Epithelial cell of proximal tubule (primary cell): ENCODE measurements at places on chromosomes 5 and 9.

DNA sequence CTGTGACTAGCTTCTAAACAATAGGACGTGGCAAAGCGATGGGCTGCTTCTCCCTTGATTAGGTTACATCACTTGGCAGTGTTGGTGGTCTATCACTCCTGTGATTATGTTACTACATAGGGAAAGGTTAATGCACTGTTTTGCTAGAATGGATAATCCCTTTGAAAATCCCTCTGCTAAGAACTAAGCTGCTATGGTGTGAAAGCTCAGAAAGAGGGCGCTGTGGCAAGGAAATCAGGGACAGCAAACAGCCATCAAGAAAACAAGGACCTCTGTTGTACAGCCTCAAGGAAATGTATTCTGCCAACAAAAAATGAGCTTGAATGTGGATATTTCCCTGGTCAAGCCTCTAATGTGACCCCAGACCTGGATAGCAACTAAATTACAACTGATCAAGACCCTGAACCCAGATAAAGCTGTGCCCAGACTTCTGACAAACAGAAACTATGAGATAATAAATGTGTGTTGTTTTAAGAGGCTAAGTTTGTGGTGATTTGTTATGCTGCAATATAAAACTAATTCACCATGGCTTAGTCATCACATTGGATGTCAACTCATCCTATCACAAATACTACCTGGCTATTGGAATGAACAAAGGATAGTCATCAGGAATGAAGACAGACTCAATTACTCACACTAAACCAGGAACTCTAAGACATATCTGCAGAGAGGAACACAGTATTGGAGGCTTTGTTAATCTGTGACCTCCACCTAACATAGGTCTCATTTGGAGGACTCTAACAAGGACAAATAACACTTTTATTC is 1215.9 kb downstream of the EFNA5 start:
- peak; percentile 57 for DNase-seq

DNA sequence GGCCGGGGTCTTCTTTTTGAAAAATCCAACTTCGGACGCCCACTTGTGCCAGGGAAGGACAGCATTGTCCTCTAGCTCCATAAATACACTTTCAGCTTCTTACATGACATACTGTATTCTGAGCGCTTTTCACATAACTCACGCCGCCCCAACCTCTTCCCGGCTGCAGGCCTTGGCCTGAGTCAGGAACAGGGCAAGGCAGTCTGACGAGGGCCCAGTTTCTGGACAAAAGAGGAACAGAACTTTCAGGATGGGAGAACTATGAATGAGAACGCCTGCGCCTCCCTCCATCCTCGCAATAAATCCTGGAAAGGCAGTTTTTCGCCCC is 650 bp downstream of the DCTN4 start:
- no peak for DNase-seq

- DNase-seq: no peak
These were observed 20.8 kb downstream of the FREM1 start for GRCh38 chr9:14889451-14889850.

DNA sequence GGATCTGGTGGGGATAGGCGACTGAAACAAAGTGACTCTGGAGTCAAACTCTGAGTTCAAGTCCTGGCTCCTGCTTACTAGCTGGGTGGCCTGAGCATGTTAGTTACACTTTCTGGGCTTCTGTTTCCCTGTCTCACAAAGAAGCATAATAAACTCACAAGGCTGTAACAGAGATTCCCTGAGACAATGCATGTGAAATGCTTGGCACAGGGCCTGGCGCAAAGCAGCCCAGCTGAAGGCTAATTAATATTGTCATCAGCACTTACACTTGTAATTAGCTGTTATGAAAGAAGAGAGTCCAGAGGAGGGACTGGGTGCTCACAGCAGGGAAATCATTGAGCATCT is 64.1 kb upstream of the SPOCK1 start:
- DNase-seq: peak; percentile 23

- no peak for DNase-seq
These were observed 49.4 kb upstream of the SLC25A51 start for GRCh38 chr9:37953206-37953774.

- DNase-seq: no peak
These were observed 8.8 kb downstream of the PRXL2C start for GRCh38 chr9:96646081-96646991.

DNA sequence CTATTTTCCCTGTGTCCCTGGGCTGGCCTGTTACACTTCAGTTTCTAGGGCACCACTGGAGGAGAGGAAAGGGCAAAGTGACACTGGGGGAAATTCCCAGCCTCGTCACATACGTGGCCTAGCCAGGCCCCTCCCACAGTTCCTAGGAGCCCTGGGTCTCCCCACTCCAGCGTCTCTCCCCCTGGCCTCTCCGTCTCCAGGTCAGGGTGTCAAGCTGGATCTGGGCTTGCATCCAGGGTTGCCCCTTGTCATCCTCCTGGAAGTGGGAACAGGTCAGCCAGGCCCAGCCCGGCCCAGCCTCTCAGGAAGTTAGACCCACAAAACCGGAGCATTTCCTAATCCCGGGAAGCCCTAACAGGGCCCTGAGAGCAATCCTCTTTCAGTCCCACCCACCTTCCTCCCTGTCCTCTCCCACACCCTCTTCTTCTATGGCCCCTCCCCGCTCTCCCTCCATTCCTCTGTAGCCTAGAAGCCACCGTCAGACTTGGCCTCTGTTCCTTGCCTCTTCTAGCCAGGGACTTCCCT is 4.7 kb upstream of the TNIP1 start:
- peak; percentile 57 for DNase-seq

DNA sequence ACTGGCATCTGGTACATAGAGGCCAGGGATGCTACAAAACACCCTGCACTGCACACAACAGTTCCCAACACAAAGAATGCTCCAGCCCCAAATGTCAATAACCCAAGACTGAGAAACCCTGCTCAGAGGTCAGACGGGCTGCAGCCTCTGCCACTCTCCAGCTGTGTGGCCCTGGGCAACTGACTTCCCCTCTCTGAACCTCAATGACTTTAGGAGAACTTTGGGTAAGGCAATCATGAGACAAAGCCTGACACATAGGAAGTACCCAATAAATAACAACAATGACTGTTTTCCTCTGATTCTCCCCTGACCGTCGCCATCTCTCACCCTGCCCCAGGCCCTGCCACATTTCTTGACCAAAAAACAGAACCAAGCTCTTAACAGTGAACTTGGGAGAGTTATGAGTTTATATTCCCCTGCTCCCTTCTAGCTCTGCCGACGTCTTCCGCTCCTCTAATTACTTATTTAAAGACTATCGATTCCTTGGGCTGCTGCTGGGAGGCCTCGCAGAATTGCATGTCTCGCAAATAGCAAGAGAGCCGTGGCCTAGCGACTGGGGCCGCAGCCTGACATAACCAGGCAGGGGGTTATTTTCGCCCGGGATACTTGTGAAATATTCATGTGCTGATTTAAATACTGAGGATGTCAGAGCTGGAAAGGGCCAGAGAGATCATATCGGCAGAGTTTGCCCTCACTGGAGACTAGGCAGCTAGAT is 24.5 kb upstream of the CRB2 start:
- DNase-seq: no peak

DNA sequence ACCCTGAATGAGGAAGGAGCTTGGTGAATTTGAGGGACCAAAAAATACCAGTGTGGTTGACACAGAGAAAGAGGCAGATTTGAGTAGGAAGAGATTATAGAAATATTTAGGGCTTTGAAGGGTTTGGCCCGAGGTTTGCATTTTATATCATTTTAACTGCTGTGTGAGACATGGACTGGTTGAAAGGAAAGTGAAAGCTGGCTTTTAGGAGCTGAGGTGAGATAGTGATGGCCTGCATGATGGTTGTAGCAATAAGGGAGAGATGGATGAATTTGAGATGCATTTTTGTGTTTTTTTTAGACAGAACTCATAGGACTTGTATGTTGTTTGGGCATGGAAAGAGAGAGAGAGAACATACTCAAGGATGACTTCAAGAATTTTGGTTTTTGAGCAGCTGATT is 21.7 kb downstream of the FER start:
- DNase-seq: no peak

- no peak for DNase-seq
These were observed 40.2 kb downstream of the NAIF1 start for GRCh38 chr9:128026773-128027541.

GRCh38 chr5:149903404-149903803 is 41.2 kb downstream of the PDE6A start:
- DNase-seq: no peak

- no peak for DNase-seq
These were observed 7.0 kb upstream of the MTAP start for GRCh38 chr9:21795483-21795882.

- no peak for DNase-seq
These were observed 779.6 kb downstream of the CDH18 start for GRCh38 chr5:19208397-19208796.

DNA sequence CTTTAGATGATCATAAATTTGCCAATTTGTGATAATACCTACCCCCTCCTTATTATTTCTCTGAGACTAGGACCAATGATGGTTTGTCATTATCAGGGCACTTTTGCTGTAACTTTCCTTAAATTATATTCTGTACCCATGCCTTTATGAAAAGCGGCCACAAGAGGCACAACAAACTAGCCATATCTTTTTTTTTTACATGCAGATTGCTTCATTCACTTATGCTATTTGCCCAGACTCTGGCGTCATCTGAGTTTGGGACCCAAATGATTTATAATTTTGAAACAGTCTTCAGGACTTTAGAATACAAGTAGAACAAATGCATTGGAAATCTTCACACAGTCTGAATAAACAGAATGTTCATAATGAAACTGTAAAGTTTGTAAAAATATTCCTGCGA is 408.1 kb downstream of the MAT2B start:
- DNase-seq: no peak

- DNase-seq: no peak
These were observed 23.1 kb downstream of the SHLD3 start for GRCh38 chr5:65647941-65648340.

GRCh38 chr9:88590558-88591146 is 55.7 kb downstream of the NXNL2 start:
- no peak for DNase-seq

DNA sequence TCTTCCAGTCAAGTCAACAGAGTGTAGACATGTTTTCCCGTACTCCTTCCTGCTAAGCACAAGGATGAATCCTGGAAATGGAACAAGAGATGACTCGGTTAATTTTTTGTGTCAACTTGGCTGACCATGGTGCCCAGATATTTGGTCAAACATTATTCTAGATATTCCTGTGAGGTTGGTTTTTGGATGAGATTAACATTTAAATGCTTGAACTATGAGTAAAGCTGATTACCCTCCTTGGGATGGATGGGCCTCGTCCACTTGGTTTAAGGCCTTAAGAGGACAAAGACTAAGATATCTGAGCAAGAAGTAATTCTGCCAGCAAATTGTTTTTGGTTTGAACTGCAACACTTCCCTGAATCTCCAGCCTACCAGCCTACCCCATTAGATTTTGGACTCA is 338.1 kb upstream of the MSX2 start:
- no peak for DNase-seq

DNA sequence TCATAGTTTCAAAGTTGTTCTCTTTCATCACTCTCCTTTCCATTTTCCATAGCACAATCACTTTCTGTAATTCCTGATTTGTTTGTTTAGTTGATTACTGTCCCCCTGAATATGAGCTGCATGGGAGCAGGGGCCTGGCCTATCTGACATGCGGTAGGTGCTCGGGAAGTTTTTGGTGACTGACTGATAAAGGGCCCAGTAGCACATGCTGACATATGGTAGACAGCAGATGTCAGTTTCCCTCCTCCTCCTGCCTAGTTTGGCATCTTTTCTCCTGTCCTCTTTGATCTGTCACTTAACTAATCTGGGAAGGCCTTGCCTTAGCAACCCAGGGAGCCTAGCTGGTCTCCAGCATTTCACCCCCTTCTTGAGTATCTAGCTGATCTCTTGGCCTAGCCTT is 14.4 kb downstream of the GALNT12 start:
- DNase-seq: no peak

DNA sequence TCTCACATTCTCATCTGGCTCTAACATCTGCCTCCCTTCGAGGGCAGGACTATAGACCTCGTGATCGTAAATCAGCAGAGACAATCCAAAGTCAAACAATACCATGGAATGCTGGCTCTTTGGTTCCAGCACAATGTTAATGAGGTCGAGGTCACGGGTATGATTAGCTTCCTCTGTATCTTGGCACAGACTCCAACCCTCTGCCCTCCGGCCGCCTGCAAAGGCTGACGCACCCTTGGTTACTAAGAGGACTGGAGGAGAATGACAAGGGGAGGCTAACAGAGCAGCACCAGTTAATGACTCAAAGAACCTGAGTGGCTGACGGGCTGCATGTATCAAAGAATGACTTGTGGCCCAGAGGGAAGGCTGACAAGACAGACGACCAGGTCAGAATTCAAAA is 10.1 kb downstream of the LHFPL2 start:
- DNase-seq: peak; percentile 97

DNA sequence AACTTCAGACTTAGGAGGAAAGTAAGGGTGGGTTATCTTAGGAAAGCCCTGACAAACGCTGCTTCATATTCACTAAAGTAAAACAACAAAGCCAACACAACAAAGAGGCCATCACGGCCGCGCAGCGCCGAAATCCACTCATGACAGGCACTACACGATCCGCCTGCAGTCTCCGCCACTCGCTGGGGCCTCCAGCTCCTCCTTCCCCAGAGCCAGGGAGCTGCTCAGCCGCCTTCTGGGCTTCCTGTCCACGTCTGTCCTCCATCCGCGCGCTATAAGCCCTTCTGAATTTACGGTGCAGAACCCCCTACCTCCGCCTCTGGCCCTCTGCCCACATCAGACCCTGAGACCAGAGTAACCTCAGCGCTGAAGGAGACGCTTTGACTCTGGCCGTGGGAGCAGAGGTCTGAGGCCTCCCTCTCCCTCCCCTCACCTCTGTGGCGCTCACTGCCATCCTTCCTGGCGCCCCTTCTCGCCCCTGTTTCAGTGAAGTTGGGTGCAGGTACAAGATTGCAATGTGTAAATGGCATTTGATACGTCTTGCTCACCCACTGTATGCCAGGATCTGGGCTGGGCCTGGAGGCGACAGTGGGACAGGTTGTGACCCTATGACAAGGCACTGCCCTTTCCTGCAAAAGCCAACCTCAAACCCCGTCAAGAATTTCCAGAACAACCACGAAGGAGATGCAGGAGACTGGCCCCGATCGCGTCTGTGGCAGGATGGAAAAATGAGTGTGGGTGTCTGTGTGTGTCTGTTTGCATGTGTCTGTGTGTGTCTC is 74.9 kb upstream of the PHYKPL start:
- DNase-seq: no peak
